ENCODE measurements at places on chromosomes 3 and 15.

DNA sequence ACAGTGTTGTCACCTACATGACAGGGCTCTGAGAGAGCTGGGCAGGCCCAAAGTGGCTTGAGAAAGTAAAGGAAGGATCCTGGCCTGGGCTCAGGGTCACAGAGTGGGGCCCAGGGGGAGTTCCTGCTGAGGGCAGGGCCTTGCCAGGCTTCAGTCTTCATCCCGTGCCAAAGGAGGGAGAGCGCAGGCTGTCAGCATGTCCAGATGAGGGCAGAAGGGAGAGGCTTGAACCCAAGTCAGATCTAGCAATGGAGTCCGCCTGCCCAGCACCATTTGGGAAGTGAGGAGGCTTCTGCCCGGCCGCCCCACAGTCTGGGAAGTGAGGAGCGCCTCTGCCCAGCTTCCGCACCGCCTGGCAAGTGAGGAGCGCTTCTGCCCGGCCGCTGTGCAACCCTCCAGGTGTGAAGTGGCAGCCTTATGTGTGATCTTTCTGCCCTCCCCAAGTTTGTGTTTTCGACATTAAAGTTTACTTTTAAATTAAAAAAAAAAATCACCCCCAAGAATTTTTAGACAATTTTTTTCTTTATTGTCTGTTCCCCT lies 303.6 kb upstream of the PROK2 start:
- no peak for DNase-seq

GRCh38 chr15:96538491-96538890 lies 208.0 kb downstream of the NR2F2 start:
- no peak for DNase-seq

DNA sequence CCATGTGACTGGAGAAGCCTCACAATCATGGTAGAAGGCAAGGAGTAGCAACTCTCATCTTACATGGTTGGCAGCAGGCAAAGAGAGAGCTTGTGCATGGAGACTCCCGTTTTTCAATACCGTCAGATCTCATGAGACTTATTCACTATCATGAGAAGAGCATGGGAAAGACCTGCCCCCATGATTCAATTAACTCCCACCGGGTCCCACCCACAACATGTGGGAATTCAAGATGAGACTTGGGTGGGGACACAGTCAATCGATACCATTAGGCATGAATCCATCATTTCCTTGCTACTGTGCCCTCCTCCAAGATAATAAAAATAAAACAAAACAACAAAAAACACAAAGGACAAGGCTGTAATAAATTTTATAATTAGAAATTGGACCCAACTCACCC lies 384.7 kb upstream of the MEIS2 start:
- DNase-seq, result no peak

GRCh38 chr3:23051240-23052140 lies 151.6 kb upstream of the UBE2E2 start:
- no peak for DNase-seq

GRCh38 chr3:8371085-8371551 lies 130.5 kb upstream of the LMCD1 start:
- peak; percentile 63 for DNase-seq

DNA sequence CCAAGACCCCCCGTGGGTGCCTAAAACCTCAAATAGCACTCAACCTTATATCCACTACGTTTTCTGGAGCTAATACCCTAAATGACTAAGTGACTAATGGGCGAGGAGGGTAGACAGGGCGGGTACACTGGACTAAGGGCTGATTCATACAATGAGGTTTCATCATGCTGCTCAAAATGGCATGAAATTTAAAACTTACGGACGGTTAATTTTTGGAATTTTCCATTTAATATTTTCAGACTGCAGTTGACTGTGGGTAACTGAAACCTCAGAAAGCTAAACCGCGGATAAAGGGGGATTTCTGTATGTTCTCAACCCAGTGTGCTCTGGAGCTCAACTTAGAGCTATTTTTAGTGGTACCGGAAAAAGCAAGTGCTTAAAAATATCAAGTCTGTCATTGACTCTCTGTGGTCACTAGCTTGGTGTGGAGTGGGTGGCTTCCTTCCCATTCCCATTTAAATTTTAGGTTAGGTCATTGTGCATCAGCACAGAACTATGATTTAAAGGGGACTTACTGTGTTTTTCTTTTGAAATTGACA lies 72.9 kb downstream of the LRRC28 start:
- DNase-seq, result peak; percentile 35

DNA sequence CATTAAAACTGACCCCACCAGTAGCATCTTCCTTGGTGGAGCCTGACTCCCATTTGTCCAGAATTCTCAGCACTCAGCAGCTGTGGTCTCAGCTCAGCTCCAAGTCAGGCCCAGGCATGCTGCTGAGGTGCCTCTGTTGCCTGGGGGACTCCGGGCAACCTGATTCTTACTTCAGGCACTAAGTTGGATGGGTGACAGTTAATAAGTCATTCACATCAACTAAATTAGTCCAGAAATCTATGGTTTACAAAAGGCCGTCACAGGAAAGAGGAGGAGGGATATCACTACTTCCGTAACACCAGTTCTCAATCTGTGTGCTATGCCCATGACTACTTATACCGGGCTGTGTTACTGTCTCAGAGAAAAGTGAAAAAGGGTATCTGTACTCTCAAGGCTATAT lies 310.2 kb downstream of the SATB1 start:
- DNase-seq, result no peak

DNA sequence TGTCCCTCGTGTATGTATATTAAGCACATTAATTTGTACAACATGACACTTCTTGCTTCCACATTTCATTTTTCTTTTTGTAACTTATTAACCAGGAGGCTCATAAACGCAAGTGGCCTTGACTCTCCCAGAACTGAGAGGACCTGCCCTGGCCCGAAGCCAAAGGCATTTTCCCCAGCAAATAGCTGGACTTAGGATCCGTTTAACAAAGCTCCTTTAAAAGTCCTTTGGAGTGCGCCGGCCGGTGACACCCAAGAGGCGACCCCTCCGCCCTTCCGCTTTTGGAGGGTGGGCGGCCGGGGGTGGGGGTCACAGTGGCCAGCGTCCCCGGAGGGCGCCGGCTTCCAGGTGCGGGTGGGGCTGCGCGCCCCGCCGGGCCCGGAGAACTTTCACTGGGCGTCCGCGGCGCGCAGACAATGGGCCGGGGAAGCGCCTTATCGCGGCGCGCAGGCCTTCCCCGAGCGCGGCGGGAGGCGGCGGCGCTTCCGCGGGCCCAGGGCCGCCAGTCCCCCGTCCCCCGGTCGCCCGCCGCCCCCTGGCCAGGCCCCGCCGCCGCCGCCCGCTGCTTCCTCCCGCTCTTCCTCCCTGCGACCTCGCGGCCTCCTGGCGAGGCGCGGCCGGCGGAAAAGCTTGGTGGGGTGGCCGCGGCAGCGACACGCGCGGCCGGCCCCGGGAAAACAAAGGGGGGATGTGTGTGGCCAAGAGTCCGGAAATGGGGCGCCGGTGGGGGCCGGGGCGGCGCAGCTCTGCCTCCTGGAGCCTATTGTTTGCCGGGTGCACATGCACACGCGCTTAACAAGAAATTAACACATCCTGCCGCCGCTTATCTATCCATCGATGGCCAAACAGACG lies 613.4 kb downstream of the MCTP2 start:
- DNase-seq, result peak; percentile 16

DNA sequence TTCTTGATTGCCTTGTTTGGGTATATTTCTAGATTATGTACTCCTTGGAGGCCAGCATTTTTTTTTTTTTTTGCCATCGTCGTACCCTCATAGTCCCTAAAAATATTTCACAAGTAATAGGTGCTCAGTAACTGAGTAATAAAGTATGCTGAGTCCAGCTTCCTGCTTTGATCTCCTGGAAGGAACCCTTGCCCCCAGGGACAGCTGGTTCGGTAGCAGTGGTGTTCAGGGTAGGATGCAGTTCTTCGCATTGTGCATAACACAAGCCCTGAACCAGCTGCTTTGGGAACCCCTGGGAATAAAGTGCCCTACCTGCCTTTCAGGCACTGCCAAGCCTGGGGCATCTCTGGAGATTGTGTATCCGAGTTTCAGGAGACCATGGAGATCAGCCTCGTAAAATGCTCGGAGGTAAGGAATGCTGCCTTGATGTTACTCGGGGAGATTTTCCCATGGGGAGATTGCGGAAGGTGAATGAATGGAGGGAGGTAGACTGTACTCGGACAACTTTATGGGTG lies 7.6 kb downstream of the MYZAP start:
- no peak for DNase-seq

- DNase-seq, result no peak
Observed at GRCh38 chr3:152076148-152076547, 192.6 kb upstream of the MBNL1 start.

GRCh38 chr3:67662733-67663132 lies 8.3 kb upstream of the SUCLG2 start:
- no peak for DNase-seq

GRCh38 chr15:73839699-73840377 lies 33.5 kb upstream of the TBC1D21 start:
- DNase-seq, result no peak

DNA sequence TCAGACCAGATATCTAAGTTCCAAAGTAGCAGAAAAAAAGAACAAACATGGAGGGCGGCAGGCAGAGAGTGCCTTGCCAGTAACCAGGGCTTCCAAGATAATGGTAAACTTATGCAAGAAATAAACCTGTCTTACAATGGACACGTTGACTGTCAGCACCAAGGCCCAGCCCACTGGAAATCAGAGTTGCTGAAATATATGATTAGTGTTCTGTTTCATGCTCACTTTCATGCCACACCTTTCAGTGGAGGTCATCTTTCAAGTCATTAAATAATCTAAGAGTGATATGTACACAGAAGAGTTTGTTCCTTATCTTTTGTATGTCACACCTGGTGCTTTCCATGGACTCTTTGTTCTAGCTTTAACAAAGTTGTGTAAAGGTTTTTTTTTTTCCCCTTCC lies 358.1 kb downstream of the MECOM start:
- no peak for DNase-seq

DNA sequence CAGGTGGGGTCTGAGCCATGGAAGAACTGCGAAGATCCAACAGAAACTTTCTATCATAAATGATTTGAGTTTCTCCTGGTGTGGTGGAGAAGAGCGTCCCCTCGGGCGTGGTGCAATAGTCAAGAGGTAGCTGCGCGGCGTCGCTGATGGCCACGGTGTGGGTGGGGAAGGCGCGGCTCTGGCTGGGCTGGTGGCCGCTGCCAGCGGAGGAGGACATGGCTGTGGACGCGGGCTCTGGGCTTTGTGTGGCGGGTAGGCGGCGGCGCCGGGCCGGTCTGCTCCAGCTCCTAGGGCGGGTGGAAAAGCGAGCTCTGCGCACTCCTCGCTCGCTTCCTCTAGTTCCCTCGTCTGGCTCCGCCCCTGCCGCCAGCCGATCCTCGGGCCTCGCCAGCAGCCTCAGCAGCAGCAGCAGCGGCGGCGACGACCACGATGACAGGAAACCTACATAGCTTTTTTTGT lies 5.9 kb downstream of the STARD9 start:
- peak; percentile 75 for DNase-seq

GRCh38 chr15:96774216-96774615 lies 443.7 kb downstream of the NR2F2 start:
- DNase-seq, result no peak

- DNase-seq, result no peak
Observed at GRCh38 chr3:21592828-21593227, 158.2 kb downstream of the ZNF385D start.

DNA sequence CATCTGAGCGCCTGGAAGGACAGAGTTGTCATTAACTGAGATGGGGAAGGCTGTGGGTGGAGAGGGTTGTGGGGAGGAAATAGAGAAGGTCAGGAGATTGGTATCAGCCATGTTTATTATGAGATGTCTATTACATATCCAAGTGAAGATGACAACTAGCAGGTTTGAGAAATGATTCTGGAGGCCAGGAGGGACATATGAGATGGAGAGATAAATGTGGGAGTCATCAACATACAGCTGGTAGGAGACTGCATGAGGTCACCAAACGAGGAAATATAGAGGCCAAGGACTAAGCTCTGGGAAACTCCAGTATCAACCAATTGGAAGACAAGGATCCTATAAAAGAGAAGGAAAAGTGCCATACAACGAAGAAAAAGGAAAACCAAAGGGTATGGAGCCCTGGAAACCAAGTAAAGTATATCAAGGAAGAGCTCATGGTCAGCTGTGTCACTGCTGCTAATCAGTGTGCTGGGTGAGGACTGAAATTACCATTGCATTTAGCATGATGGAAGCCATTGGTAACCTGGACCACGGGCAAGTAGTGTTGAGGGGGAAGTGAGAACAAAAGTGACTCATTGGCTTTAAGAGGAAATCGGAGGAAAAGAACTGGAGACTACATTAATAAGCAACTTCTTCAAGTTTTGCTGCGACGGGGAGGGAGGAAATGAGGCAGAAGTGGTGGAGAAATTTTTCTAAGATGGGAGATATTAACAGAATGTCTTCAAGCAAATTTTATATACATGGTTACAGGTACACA lies 14.0 kb upstream of the UACA start:
- DNase-seq, result no peak

All from hepatic stellate cell (primary cell).